CD14-positive monocyte (primary cell): ENCODE measurements at places on chromosomes 1 and 21. TPM values are rescaled to one million over a fixed set of nuclear protein-coding genes. Genes with fewer than 3 reads are reported as not detected.
A peak's percentile ranks its signal among the peaks of the same experiment; 100 is the strongest.

- H3K4me1 ChIP-seq = peaks cover 40% of the 10 kb centered on the region
- no peaks in the 10 kb centered on the region for H3K27me3 ChIP-seq
- H3K4me3 ChIP-seq = no peak overlapping the region
- peaks cover 18% of the 10 kb centered on the region for H3K36me3 ChIP-seq
- no peak overlapping the region for H3K27ac ChIP-seq
These were observed 31.6 kb downstream of the DOP1B start for GRCh38 chr21:36188081-36188681.

- no peak overlapping the region for H3K27ac ChIP-seq
- H3K4me3 ChIP-seq = no peak overlapping the region
- H3K4me1 ChIP-seq = no peaks in the 10 kb centered on the region
- H3K27me3 ChIP-seq = no peaks in the 10 kb centered on the region
These were observed 23.7 kb upstream of the C1orf198 start for GRCh38 chr1:230892018-230892491.

- no peak for DNase-seq
- no peaks in the 10 kb centered on the region for H3K27me3 ChIP-seq
- H3K36me3 ChIP-seq = no peaks in the 10 kb centered on the region
These were observed 45.7 kb upstream of the DEPDC1 start for GRCh38 chr1:68542586-68542985.

DNA sequence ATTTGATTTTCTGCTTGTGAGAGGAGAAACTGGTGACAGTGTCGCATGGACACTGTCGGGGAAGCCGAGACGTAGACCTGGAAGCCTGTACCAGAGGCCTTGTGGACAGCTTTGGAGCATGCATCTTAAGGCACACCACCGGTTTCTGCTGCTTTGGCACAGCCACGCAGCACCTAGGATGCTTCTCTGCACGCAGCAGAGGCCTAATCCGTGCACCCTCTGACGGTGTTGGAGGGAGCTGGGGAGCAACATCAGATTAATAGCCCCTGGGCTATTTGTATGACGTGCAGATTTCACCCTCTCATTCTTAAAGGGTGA is 30.3 kb downstream of the TEX35 start:
- peaks cover 20% of the 10 kb centered on the region for H3K4me1 ChIP-seq
- H3K27ac ChIP-seq = no peak overlapping the region
- no peaks in the 10 kb centered on the region for H3K27me3 ChIP-seq
- peak overlapping the region; percentile 60 for H3K4me3 ChIP-seq

DNA sequence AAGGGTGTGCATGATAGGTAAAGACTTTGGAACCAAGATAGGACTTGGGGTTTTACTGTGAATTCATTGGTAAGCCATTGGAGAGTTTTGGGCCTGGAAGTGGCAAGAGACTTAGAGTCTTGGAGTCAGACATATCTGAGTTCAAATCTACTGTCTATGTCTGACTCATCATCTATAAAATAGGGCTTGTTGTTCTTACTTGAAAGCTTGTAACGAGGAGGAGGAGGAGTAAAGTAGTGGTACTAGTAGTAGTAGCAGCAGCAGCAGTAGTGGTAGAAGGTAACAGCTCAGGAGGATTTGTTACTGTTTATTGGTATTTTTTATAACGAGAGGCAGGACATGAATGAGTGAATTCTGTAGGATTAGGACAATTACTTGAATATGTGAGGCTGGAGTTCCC is 62.7 kb downstream of the CACHD1 start:
- H3K36me3 ChIP-seq = no peaks in the 10 kb centered on the region
- no peak overlapping the region for H3K27ac ChIP-seq
- no peak for DNase-seq
- no peaks in the 10 kb centered on the region for H3K27me3 ChIP-seq
- no peak overlapping the region for H3K4me3 ChIP-seq
- H3K4me1 ChIP-seq = no peaks in the 10 kb centered on the region

- H3K27ac ChIP-seq = no peak overlapping the region
- H3K27me3 ChIP-seq = no peaks in the 10 kb centered on the region
- no peaks in the 10 kb centered on the region for H3K36me3 ChIP-seq
- H3K4me3 ChIP-seq = no peak overlapping the region
- no peak for DNase-seq
These were observed 59.9 kb upstream of the SOX13 start for GRCh38 chr1:204013052-204013451.

GRCh38 chr1:46130606-46131005 is 1.8 kb downstream of the PIK3R3 start:
- H3K4me3 ChIP-seq = no peak overlapping the region
- H3K4me1 ChIP-seq = peaks cover 22% of the 10 kb centered on the region
- no peak for DNase-seq
- no peak overlapping the region for H3K27ac ChIP-seq
- H3K36me3 ChIP-seq = no peaks in the 10 kb centered on the region
- peaks cover 60% of the 10 kb centered on the region for H3K27me3 ChIP-seq

DNA sequence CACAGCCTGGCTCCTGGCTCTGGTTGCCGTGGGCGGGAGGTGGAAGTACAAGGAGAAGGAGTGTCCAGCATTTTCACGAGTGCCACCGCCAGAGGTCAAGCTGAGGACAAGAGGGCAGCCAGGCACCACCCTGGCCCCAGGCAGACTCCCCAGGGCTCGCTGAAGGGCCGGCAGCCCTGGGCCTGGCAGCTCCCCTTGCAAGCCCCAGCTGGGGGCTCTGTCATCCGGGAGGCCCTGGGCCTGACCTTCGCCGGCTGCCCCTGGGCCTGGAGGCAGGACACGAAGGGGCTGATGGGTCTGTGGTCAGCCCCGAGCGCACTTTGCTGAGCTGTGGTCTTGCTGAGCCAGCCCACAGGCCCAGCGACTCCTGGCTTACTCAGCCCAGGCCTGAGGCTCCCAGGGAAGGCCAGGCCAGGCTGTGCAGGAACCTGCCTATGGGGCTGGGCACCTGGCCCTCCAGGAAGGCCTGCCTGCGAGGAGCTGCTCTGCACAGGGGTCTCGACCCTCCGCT is 74.8 kb downstream of the MORN1 start:
- no peaks in the 10 kb centered on the region for H3K36me3 ChIP-seq
- no peak overlapping the region for H3K27ac ChIP-seq

DNA sequence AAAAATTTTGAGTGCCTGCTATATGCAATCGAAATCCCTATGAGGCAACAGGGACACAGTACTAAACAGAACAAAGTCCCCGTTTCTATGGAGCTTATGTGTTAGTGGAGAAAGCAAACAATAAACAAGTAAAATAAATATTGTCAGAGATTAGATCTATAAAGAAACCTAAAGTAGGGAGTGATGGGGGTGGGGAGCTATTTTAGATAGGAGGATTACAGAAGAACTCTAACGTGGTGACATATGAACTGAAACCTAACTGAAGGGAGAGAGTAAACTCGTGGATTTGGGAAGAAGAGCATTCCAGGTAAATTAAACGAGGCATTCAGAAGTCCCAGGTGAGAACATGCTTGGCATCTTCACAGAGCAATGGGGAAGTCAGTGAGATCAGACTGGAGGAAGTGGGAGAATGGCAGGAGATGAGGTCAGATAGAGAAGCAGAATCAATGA is 154.5 kb downstream of the DENND1B start:
- H3K27me3 ChIP-seq = no peaks in the 10 kb centered on the region
- no peak overlapping the region for H3K4me3 ChIP-seq
- H3K36me3 ChIP-seq = peaks cover 16% of the 10 kb centered on the region
- no peak for DNase-seq
- H3K27ac ChIP-seq = no peak overlapping the region
- no peaks in the 10 kb centered on the region for H3K4me1 ChIP-seq

- H3K36me3 ChIP-seq = no peaks in the 10 kb centered on the region
- H3K27ac ChIP-seq = no peak overlapping the region
- H3K4me1 ChIP-seq = no peaks in the 10 kb centered on the region
- no peaks in the 10 kb centered on the region for H3K27me3 ChIP-seq
- H3K4me3 ChIP-seq = no peak overlapping the region
These were observed 39.6 kb upstream of the TRABD2B start for GRCh38 chr1:48036710-48037355.

- DNase-seq = no peak
- H3K4me3 ChIP-seq = no peak overlapping the region
- no peaks in the 10 kb centered on the region for H3K27me3 ChIP-seq
- H3K4me1 ChIP-seq = peaks cover 18% of the 10 kb centered on the region
- no peaks in the 10 kb centered on the region for H3K36me3 ChIP-seq
These were observed 241.0 kb downstream of the RHOU start for GRCh38 chr1:228976316-228976715.

DNA sequence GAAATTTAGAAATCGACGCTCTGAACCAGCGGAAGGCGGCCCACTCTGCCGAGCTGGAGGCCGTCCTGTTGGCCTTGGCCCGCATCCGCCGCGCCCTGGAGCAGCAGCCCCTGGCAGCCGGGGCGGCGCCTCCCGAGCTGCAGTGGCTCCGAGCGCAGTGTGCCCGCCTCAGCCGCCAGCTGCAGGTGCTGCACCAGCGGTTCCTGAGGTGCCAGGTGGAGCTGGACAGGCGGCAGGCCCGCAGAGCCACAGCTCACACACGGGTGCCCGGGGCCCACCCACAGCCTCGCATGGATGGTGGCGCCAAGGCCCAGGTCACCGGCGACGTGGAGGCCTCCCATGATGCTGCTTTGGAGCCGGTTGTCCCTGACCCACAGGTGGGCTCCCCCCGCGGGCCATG is 47.0 kb upstream of the DIP2A start:
- peaks cover 42% of the 10 kb centered on the region for H3K36me3 ChIP-seq
- DNase-seq = no peak
- no peaks in the 10 kb centered on the region for H3K27me3 ChIP-seq
- H3K4me3 ChIP-seq = no peak overlapping the region

DNA sequence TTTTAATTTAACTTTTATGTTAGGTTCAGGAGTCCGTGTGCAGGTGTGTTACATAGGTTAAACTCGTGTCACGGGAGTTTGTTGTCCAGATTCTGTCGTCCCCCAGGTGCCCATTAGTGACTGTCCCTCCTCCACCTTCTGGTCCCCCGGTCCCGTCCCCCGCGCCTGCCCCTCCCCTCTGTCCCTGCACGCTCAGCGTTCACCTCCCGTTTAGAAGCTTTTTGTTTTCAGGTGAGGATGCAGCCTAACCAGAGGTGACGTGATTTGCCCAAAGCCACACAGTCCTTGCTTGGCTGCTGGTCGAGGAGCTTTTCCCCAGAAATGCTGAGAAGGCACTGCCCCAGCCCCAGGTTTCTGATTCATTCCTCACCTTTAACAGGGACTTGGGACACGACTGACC is 844 bp downstream of the C1orf146 start:
- DNase-seq = no peak
- no peaks in the 10 kb centered on the region for H3K4me1 ChIP-seq
- H3K27ac ChIP-seq = no peak overlapping the region
- no peaks in the 10 kb centered on the region for H3K27me3 ChIP-seq
- no peaks in the 10 kb centered on the region for H3K36me3 ChIP-seq
- no peak overlapping the region for H3K4me3 ChIP-seq

- no peaks in the 10 kb centered on the region for H3K27me3 ChIP-seq
- peak overlapping the region; percentile 17 for H3K27ac ChIP-seq
These were observed 67.5 kb upstream of the ACTRT2 start for GRCh38 chr1:2953688-2954285.

- no peak for DNase-seq
- no peak overlapping the region for H3K4me3 ChIP-seq
- no peaks in the 10 kb centered on the region for H3K27me3 ChIP-seq
- H3K4me1 ChIP-seq = no peaks in the 10 kb centered on the region
- no peak overlapping the region for H3K27ac ChIP-seq
These were observed 32.4 kb downstream of the SLC19A1 start for GRCh38 chr21:45509566-45510465.

DNA sequence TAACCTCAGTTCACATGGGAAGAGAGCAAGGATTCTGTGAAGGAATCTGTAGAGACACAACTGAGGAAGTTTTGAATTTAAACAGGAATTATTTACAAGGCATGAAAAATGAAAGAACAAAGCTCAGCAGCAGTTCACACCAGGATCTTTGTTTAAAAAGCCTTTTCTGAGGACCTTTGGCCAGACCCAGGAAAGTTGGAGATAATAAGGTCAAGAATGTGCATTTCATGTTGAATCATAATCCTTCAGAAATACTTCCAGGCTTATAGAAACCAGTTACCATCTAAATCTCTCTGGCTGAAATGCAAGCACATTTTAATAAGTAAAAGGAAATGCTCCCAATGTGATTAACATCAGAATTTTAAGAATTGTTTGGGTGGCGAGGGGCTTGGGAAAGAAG is 2.7 kb downstream of the CLIC6 start:
- DNase-seq = no peak
- H3K27me3 ChIP-seq = peaks cover 81% of the 10 kb centered on the region
- no peak overlapping the region for H3K27ac ChIP-seq
- H3K4me3 ChIP-seq = no peak overlapping the region

DNA sequence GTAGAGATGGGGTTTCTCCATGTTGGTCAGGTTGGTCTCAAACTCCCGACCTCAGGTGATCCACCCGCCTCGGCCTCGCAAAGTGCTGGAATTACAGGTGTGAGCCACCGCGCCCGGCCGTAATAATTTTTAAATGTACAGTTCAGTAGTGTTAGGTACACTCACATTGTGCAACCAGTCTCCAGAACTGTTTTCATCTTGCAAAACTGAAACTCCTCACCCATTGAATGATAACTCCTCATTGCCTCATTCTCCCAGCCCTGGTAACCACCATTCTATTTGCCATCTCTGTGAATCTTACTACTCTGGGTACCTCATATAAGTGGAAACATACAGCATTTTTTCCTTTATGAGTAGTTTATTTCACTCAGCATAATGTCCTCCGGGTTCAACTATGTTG is 3.4 kb downstream of the NLRP3 start:
- peak overlapping the region; percentile 79 for H3K4me3 ChIP-seq
- H3K27ac ChIP-seq = peak overlapping the region; percentile 60
- peaks cover 37% of the 10 kb centered on the region for H3K36me3 ChIP-seq
- DNase-seq = peak; percentile 56

- no peaks in the 10 kb centered on the region for H3K27me3 ChIP-seq
- peak; percentile 27 for DNase-seq
- no peak overlapping the region for H3K27ac ChIP-seq
- peaks cover 11% of the 10 kb centered on the region for H3K4me1 ChIP-seq
- peak overlapping the region; percentile 21 for H3K4me3 ChIP-seq
These were observed 10.0 kb upstream of the LEFTY2 start for GRCh38 chr1:225950905-225951497.

GRCh38 chr1:1631782-1632420 is at the start of gene MMP23B:
Gene MMP23B, plus strand, starts transcription at chr1:1632173. Its CDS starts 46 bp downstream, at chr1:1632219.
- peaks cover 11% of the 10 kb centered on the region for H3K27me3 ChIP-seq
- no peak within 1 kb of the TSS for H3K4me3 ChIP-seq
- no peak within 1 kb of the TSS for H3K27ac ChIP-seq

GRCh38 chr21:40997831-40998230 is 150.9 kb upstream of the DSCAM start:
- no peak overlapping the region for H3K4me3 ChIP-seq
- H3K36me3 ChIP-seq = no peaks in the 10 kb centered on the region
- H3K27me3 ChIP-seq = no peaks in the 10 kb centered on the region
- no peak overlapping the region for H3K27ac ChIP-seq
- no peaks in the 10 kb centered on the region for H3K4me1 ChIP-seq
- no peak for DNase-seq

GRCh38 chr1:226447932-226448665 is 40.2 kb upstream of the PARP1 start:
- no peaks in the 10 kb centered on the region for H3K4me1 ChIP-seq
- no peak overlapping the region for H3K27ac ChIP-seq
- no peak for DNase-seq
- no peak overlapping the region for H3K4me3 ChIP-seq
- H3K36me3 ChIP-seq = no peaks in the 10 kb centered on the region

PLD5 gene
- not detected for polyA plus RNA-seq

PGLYRP4 gene
- polyA plus RNA-seq = 0.04 TPM in 1 of 2 replicates, not detected in the other

RNU1-1 gene
- not detected in 2 replicates for polyA plus RNA-seq

MRAP gene
- not detected for polyA plus RNA-seq

SLC1A7 gene
- not detected for polyA plus RNA-seq

TRIM62 gene
- polyA plus RNA-seq = 2.1 TPM

CR2 gene
- 0.28 TPM for polyA plus RNA-seq

KLHL12 gene
- polyA plus RNA-seq = 10.1 and 20.7 TPM in 2 replicates

OLFM3 gene
- polyA plus RNA-seq = not detected in 2 replicates

GLIS1 gene
- not detected for polyA plus RNA-seq

MRPL37 gene
- polyA plus RNA-seq = 7.1 and 7.5 TPM in 2 replicates

AMY1A gene
- polyA plus RNA-seq = not detected in 2 replicates

GPA33 gene
- polyA plus RNA-seq = 1.8 TPM

KIF17 gene
- polyA plus RNA-seq = 0.09 and 0.16 TPM in 2 replicates
